ENCODE measurements at places on chromosomes 6 and 20. TPM values are rescaled to one million over a fixed set of nuclear protein-coding genes. Genes with fewer than 3 reads are reported as not detected.
A peak's percentile ranks its signal among the peaks of the same experiment; 100 is the strongest.

Gene GJA10
- not detected for total RNA-seq

Gene CSTF1
- 56.6 TPM for total RNA-seq

Gene GLP1R
- not detected for total RNA-seq

Gene ALDH5A1
- 13.9 TPM for total RNA-seq

Gene HSPA12B
- not detected for total RNA-seq

Gene SEC63
- 90.6 TPM for total RNA-seq

Gene EPHA7
- total RNA-seq = not detected

Gene RIPOR2
- 68.7 TPM for total RNA-seq

GRCh38 chr6:97459986-97460385, 177.0 kb upstream of the MMS22L start:
- no peak for DNase-seq
- H3K36me3 ChIP-seq = no peaks in the 10 kb centered on the region
- H3K4me1 ChIP-seq = no peaks in the 10 kb centered on the region
- H3K27ac ChIP-seq = no peak overlapping the region

DNA sequence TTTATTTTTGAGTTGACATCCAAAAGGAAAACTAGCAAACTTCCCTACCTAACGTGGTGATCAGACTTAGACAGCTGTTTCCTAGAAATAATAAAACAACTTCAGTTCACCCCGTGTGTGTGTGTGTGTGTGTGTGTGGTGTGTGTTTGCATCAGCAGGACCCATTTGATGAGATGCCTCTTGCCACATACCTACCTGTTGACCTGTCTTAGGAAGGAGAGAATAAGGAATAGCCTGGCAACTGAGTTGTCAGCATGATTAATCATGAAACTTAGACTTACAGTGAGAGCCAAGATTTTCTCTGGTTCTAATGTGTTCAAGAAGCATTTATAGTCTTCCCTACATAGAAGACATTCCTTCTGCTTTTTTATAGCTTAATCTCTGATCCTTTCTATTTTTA, 16.1 kb upstream of the PBOV1 start:
- no peak for DNase-seq
- no peak overlapping the region for H3K27ac ChIP-seq
- peaks cover 3% of the 10 kb centered on the region for H3K27me3 ChIP-seq
- no peaks in the 10 kb centered on the region for H3K36me3 ChIP-seq
- H3K4me1 ChIP-seq = no peaks in the 10 kb centered on the region

DNA sequence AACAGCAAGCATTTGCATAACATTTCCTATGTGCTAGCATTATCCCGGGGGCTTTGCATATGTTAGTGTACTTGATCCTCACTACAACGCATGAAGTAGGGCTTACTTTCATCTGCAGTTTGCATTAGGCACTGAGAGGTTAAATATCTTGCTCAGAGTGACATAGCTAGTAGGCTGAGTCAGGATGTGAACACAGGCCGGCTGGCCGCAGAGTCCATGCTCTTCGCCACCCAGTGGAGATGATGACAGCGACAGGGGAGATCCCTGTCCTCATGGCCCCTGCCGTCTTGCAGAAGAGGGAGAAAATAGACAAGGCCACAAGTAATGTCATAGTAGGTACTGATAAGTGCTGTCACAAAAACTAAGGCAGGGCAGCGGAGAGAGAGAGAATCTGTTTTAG, 46.9 kb downstream of the LYRM4 start:
- H3K36me3 ChIP-seq = peaks cover 21% of the 10 kb centered on the region
- no peak overlapping the region for H3K4me3 ChIP-seq
- no peak for DNase-seq

DNA sequence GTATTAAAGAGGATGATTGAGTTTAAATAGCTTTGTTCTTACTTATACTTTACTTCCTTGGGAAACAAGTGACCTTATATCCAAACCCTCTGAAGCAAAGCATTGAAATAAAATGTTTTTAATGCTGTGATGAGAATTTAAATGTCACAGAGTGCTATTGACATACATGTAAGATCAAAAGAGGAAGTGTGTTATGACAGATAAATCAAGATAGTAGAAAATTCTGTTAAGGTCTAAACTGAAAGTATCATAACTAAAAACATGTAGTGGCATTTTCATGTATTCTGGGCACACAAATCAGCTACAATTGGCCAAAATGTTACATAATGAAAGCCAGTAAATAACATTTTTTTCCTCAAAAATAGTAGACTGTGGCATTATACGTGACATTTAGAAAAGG, 318.0 kb downstream of the GRIK2 start:
- H3K4me3 ChIP-seq = no peak overlapping the region
- DNase-seq = no peak
- H3K27ac ChIP-seq = no peak overlapping the region
- H3K27me3 ChIP-seq = no peaks in the 10 kb centered on the region
- no peaks in the 10 kb centered on the region for H3K36me3 ChIP-seq

GRCh38 chr20:47865912-47866311, 80.6 kb upstream of the SULF2 start:
- no peak overlapping the region for H3K4me3 ChIP-seq
- no peaks in the 10 kb centered on the region for H3K4me1 ChIP-seq
- no peak for DNase-seq
- no peaks in the 10 kb centered on the region for H3K36me3 ChIP-seq
- H3K27ac ChIP-seq = no peak overlapping the region

GRCh38 chr20:17515053-17515452, 16.1 kb downstream of the BFSP1 start:
- no peak overlapping the region for H3K27ac ChIP-seq
- H3K27me3 ChIP-seq = no peaks in the 10 kb centered on the region
- H3K36me3 ChIP-seq = no peaks in the 10 kb centered on the region
- H3K4me3 ChIP-seq = no peak overlapping the region

DNA sequence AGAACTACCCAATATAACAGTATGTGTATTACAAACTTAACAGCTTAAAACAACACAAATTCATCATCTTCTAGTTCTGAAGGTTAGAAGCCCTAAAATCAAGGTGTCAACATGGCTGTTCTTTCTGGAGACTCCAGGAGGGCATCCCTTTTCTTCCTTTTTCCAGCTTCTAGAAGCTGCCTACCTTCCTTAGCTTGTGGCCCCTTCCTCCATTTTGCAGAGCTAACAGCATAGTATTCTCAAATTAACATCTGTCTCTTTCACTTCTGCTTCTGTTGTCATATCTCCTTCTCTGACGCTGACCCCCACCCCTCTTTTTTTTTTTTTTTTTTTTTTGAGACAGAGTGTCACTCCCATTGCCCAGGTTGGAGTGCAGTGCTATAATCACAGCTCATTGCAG, 52.8 kb upstream of the AKIRIN2 start:
- no peaks in the 10 kb centered on the region for H3K27me3 ChIP-seq
- H3K4me3 ChIP-seq = no peak overlapping the region
- H3K36me3 ChIP-seq = no peaks in the 10 kb centered on the region
- peaks cover 14% of the 10 kb centered on the region for H3K4me1 ChIP-seq
- H3K27ac ChIP-seq = no peak overlapping the region
- no peak for DNase-seq

GRCh38 chr6:165365371-165365770, 56.0 kb upstream of the C6orf118 start:
- H3K36me3 ChIP-seq = no peaks in the 10 kb centered on the region
- no peaks in the 10 kb centered on the region for H3K4me1 ChIP-seq
- no peaks in the 10 kb centered on the region for H3K27me3 ChIP-seq
- no peak overlapping the region for H3K27ac ChIP-seq

- H3K4me3 ChIP-seq = no peak overlapping the region
- no peak for DNase-seq
- no peaks in the 10 kb centered on the region for H3K4me1 ChIP-seq
- no peaks in the 10 kb centered on the region for H3K27me3 ChIP-seq
Measured at GRCh38 chr6:139020689-139021088, 7.9 kb upstream of the ABRACL start.

DNA sequence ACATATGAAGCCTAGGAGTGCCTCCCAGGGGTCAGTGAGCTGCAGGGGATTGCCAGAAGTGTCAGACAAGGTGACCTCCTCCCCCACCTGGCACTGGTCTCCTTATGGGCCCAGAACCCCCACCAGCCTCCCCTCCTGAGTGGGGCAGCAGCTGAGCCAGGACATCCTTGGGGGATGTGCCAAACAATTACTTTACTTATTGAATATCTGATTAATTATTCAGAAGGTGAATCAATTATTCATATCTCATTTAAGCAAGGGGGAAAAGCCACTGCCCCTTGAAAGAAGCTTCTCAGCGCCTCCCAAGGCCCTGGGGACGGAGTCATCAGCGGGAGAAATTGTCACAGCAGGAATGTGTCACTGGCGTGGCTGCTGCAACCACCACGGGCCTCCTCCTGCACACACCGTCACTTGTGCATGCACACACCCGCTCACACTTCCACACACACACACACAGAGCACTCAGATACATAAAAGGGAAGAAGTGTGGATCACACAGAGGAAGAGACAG, 123.4 kb upstream of the MAFB start:
- no peaks in the 10 kb centered on the region for H3K36me3 ChIP-seq
- no peak overlapping the region for H3K27ac ChIP-seq
- no peaks in the 10 kb centered on the region for H3K4me1 ChIP-seq

- no peak for DNase-seq
- H3K27me3 ChIP-seq = no peaks in the 10 kb centered on the region
- no peak overlapping the region for H3K27ac ChIP-seq
- no peak overlapping the region for H3K4me3 ChIP-seq
Measured at GRCh38 chr6:55276745-55277530, 50.3 kb upstream of the GFRAL start.

DNA sequence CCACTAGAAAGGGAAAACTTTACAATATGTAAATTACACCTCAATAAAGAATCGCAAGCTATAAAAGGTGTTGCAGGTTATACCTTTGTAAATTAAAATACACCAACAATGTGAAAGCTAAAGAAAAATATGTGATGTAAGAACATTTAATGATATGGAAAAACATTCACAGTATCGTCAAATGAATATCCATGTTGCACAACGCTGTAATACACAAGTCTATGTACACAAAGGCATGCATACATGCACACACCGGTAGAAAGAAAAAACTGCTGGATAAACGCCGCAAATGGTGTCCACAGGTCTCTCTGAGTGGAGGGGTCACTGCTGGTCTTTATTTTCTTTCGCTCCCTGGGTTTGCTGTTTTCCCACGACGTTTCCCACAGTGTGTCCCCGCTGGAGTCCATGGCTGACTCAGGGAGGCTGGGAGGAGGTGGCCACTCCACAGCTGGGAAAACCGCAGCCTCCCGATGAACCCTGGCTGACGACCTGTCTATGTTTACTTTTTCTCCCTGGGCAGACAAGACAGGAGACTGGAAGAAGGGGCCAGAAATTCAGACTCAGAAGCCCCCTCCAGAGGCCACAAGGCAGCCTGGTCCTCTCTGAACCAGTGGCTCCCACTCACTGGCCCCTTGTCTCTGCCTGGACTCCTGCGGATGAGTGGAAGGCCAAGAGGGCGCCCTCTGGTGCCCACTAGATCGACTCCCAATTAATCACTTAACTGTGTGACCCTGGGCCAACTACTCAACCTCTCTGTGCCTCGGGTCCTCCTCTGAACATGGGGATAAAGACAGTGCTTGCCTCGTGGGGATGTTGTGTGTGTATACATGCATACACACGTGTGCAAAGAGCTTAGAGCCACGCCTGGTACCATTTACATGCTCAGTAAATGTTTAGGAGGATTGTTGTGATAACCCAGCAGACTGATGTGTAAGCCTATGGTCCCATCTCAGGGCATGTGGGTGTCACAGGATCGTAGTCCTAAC, 12.8 kb upstream of the BPI start:
- peaks cover 13% of the 10 kb centered on the region for H3K27me3 ChIP-seq
- peak; percentile 11 for DNase-seq
- H3K4me1 ChIP-seq = no peaks in the 10 kb centered on the region
- no peak overlapping the region for H3K4me3 ChIP-seq
- no peaks in the 10 kb centered on the region for H3K36me3 ChIP-seq

- H3K4me3 ChIP-seq = no peak overlapping the region
- no peaks in the 10 kb centered on the region for H3K4me1 ChIP-seq
- H3K27me3 ChIP-seq = peaks cover 13% of the 10 kb centered on the region
- H3K36me3 ChIP-seq = no peaks in the 10 kb centered on the region
- no peak overlapping the region for H3K27ac ChIP-seq
Measured at GRCh38 chr20:36279776-36280175, 26.4 kb upstream of the DLGAP4 start.

DNA sequence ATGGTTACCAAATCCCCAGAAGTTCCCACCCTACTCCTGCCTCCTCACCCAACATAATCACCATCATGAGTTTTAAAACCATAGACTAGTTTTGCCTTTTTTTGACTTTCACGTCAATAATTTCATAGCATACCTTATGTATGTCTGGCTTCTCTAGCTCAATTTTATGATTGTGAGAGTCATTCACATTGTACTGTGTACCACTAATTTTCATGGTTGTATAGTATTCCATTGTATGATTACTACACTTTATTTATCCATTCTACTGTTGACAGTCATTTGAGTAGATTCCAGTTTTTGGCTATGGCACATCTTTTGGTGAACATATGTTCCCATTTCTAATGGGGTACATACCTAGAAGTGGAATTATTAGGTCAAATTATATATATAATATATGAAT, 195.3 kb upstream of the TCF21 start:
- no peak overlapping the region for H3K4me3 ChIP-seq
- H3K36me3 ChIP-seq = no peaks in the 10 kb centered on the region
- peaks cover 3% of the 10 kb centered on the region for H3K27me3 ChIP-seq
- DNase-seq = no peak
- H3K27ac ChIP-seq = no peak overlapping the region

- H3K36me3 ChIP-seq = peaks cover 57% of the 10 kb centered on the region
- DNase-seq = no peak
- H3K27me3 ChIP-seq = no peaks in the 10 kb centered on the region
- H3K4me1 ChIP-seq = no peaks in the 10 kb centered on the region
- no peak overlapping the region for H3K27ac ChIP-seq
Measured at GRCh38 chr6:84137051-84137375, 90.4 kb downstream of the CEP162 start.

DNA sequence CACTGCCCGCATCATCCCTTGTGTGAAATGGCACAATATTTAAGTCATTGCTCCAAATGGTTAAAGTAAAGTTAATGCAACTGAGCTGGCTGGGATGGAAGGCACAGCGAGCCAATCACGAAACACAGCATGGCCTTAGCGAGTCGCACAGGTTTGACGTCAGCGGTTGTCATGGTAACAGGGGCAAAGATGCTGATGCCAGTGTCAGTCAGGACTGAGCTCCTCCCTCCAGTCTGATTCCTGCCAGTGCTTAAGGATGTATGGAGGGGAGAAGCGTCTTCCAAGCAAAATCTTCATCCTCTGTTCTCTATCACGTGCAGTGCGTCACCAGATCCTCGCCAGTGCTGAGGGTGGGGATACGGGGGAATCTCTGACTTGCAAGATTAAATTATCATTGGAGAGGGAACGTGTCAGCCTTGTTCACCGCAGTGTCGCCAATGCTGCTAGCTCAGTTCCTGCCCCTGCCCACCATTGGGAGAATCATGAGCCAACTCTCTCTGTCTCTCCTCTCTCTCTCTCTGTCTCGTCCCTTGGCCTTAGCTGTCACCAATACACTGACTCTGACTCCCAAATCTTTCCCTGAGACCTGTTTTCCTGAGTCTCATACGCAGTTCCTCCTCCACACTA, 24.5 kb downstream of the TSPYL4 start:
- H3K27ac ChIP-seq = no peak overlapping the region
- no peaks in the 10 kb centered on the region for H3K4me1 ChIP-seq
- DNase-seq = peak; percentile 41
- H3K36me3 ChIP-seq = peaks cover 7% of the 10 kb centered on the region

- H3K27me3 ChIP-seq = no peaks in the 10 kb centered on the region
- H3K4me1 ChIP-seq = peaks cover 50% of the 10 kb centered on the region
- no peak overlapping the region for H3K4me3 ChIP-seq
- H3K36me3 ChIP-seq = peaks cover 10% of the 10 kb centered on the region
- no peak overlapping the region for H3K27ac ChIP-seq
- no peak for DNase-seq
Measured at GRCh38 chr6:15622045-15622740, 40.6 kb downstream of the DTNBP1 start.
